ENCODE measurements at places on chromosomes 1 and 21. TPM values are rescaled to one million over a fixed set of nuclear protein-coding genes. Genes with fewer than 3 reads are reported as not detected.

DNA sequence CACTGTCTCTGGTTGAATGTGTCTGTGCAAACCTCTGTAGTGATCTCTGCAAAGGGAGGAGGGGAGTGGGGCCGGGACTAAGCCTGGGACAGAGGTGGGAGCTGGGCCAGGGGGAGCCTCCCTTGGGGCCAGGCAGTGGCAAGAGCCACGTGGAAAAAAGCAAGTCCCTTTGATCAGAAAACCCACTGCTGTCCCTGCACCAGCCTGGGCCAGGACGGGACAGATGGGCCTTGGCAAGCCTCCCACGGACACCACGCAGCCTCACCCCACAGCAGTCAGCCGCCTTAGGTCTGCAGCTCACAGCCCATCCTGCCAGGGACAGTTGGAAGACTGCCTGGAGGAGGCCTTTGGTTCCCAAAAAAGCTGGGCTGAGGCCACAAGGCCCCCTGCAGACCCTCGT lies 11.7 kb upstream of the TRAPPC10 start:
- DNase-seq, result no peak

The PDC gene
- total RNA-seq, result not detected

GRCh38 chr1:157292302-157292701 lies 154.1 kb upstream of the ETV3 start:
- DNase-seq, result no peak

DNA sequence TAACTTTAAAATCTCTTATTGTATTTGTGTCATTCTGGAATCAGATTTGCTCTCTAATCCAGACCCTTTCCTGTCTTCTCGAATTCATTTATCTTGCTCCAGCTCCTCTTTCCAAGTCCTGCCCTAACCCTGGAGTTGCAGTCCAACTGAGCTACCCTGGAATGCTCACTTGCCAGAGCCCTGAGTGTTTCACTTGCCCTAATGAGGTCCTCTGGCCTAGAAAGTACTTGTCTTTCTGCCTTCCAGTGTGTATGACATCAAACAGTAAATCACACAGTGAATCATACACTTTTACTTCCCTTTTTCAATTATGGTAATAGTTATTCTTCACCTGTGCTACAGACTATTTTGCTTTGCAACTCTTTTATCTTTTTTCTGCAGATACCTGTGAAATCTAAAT lies 96.9 kb downstream of the NEK7 start:
- DNase-seq, result peak; percentile 43

DNA sequence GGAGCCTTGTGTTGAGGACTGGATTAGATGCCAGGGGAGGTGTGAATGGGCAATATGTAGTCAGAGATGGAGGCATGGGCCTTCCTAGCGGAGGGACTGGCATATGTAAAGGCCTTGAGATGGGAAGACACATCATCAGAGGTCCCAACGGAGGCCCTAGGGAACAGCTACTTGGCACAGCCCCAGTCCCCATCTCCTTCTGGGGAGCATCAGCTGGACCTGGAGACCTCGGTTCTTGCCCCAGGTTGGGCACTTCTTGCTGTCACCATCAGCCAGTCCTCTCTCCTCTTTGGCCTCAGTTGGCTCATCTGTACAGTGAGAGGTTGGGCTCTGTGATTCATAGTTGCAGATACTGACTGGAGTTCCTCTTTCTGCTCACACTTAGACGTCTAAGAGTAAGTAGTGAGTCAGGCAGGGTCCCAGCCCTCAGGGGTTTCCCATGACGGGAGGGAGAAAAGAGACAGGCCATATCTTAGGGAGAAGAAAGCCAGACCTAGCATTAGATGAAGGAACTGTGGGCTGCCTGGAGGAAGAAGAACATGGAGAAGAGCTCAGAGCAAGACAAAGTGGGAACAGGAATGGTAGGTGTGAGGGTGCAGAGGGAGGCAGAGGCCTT lies 3.4 kb upstream of the MARCKSL1 start:
- DNase-seq, result peak; percentile 64

DNA sequence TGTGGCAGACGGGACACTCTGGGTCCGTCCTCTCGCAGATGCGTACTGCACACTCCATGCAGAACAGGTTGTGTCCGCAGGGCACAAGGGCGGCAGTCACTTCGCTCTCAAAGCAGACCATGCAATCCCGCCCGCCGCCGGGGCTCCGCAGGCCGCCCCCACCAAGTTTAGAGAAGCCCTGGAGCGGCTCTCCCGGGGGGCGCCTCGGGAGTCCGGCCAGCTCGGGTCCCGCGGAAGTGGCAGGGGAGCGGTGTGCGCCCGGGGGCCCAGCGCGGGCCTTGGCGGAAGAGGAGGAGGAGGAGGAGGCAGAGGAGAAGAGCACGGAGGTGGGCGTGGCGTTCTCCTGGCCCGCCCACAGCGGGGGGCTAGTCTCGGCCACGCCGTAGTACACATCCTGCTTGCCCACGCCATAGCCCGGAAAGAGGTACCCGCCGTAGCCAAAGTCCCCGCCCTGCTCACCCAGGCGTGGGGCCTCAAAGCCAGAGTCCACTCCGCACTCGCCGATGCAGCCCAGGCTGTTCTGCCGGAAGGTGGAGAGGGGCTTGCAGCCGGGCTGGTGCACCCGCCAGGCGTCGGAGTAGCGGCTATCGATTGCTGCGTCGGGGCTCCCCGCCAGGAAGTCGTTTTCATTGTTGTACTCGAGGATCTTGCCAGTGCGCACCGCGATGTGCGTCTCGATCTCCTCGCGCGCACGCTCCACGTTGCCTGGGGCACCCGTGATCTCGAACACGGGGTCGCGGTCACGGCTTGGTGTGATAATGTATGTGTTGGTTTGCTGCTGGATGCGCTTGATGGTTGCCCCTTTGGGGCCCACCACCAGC lies 5.4 kb downstream of the MEX3A start:
- DNase-seq, result no peak

DNA sequence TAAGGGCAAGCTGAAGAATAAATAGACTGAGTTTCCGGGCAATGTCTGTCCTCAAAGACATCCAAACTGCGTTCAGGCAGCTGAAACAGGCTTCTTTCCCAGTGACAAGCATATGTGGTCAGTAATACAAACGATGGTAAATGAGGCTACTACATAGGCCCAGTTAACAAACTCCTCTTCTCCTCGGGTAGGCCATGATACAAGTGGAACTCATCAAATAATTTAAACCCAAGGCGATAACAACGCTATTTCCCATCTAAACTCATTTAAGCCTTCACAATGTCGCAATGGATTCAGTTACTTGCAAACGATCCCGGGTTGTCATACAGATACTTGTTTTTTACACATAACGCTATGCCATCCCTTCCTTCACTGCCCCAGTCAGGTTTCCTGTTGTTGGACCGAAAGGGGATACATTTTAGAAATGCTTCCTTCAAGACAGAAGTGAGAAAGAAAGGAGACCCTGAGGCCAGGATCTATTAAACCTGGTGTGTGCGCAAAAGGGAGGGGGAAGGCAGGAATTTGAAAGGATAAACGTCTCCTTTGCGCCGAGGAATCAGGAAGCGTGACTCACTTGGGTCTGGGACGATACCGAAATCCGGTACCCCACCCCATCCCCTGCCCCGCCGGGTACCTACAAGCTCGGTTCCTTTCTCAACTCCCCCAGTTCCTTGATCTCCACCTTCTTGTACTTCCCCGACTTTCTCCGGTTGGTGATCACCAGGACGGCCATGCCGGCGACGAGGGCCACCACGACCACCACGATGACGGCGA lies 1.3 kb downstream of the TACSTD2 start:
- no peak for DNase-seq

The AQP10 gene
- not detected for total RNA-seq

- DNase-seq, result peak; percentile 4
Observed at GRCh38 chr1:221576268-221576667, 165.6 kb downstream of the DUSP10 start.

The DCDC2B gene
- total RNA-seq, result not detected

GRCh38 chr1:161834967-161835550 lies 68.9 kb downstream of the ATF6 start:
- no peak for DNase-seq

The TTC3 gene
- 64.1 TPM for total RNA-seq

- no peak for DNase-seq
Observed at GRCh38 chr1:156248323-156248683, 447 bp upstream of the PAQR6 start.

The CAPN8 gene
- not detected for total RNA-seq

The FAM72B gene
- 23.1 TPM for total RNA-seq

The AMPD1 gene
- not detected for total RNA-seq

The PFKFB2 gene
- total RNA-seq, result 2.1 TPM

DNA sequence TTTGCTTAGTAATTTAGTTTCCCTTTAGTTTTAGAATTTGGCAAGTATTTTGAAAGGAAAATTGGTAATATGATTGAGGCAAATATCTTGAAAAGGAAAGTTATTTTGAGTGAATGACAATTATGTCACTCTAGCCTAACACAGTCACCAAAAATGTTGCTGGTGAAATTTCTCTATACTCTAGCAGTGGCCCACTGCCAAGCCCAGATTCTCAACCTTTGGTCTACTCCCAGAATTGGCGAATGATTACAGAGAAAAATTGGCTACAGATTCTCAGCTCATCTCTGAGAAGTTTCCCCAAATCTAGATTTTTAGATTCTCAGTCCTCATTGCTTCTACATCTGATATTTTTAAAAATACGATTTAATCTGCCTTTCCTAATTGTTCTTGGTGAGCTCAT lies 84.9 kb downstream of the PIGK start:
- no peak for DNase-seq

The OR2AK2 gene
- not detected for total RNA-seq

DNA sequence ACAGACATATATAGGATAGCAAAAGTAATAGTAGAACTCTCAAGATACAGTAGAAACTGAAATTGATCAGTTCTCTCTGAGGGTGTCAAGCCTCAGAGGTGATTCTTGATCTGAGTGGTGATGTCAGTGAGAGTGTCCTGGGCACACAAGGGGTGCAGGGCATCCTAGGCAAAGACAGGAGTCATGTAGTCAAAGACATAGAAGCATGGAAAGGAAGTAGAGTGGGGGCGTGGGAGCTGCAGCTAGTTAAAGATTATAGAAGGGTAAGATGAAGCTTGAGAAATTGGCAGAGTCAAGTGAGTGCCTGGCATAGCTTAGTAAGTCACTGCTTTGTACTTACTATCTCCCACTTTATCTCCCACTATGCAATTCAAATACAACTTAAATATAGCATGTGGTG lies 22.8 kb downstream of the CDC7 start:
- DNase-seq, result no peak

DNA sequence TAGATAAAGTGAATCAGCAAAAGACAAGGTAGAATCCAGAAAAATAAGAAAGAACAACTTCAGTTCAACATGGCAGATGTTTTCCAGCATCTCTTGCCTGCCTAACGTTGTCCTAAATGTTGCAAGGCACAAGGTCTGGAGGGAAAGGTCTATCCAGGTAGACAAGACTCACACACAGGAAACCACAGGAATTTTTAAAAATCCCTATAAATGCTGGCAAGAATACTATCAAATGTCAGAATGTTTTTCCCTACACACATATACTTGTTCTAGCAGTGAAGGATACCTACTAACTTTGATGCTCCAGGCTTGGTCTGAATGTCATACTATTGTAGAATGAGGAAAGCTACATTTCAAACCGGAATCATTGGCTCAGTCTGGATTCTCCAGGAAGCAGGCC lies 10.6 kb downstream of the GJA5 start:
- DNase-seq, result no peak

The PM20D1 gene
- not detected for total RNA-seq

GRCh38 chr1:206608108-206608698 lies 4.1 kb downstream of the EIF2D start:
- peak; percentile 53 for DNase-seq

The CYP2J2 gene
- total RNA-seq, result 4.2 TPM

The DYNLT5 gene
- not detected for total RNA-seq
